ENCODE measurements at places on chromosomes 1 and 21.

GRCh38 chr1:53140451-53140850, 2.0 kb downstream of the SLC1A7 start:
- no peak for DNase-seq

DNA sequence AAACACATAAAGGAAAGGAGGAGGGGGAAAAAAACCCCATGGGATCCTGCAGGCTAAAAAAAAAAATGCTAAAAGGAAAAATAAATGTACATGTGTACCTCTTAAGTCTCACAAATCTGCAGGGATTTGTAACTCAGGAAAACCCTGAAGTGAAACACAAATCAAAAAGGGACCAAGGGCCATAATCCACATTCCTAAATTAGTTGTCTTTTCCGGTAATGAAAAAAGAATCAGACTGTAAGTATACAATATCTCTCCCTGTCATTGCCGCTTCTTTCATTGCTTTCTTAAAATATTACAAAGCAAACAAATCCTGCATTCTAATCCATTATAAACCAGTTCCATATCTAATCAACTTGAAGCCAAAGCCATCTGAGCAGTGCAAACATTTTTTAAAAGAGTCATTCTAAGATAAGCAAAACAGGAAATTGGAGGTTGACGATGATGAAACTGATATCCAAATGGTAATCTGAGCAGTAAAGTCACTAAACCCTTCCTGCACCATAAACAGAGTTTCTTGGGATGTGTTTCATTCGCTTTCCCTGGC, 58.7 kb upstream of the SIM2 start:
- DNase-seq, result no peak

DNA sequence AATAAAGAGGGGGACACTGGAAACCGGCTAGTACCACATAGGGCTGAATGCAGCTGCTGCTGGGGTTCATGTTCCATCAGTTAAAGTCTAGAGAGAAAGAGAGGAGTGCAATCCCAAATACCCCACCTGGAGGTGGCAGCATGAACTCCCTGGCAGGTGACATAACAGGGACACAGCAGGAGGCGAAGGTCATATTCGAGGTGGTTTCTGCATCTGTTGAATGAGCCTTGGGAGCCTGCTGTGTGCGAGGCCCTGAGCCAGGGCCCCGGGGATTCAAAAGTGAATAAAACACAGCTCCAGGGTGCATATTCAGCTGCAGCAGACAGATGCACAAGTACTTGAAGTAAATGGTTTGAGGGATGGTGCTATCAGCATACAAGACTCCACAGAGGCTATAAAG, 456.8 kb downstream of the SETD4 start:
- no peak for DNase-seq

DNA sequence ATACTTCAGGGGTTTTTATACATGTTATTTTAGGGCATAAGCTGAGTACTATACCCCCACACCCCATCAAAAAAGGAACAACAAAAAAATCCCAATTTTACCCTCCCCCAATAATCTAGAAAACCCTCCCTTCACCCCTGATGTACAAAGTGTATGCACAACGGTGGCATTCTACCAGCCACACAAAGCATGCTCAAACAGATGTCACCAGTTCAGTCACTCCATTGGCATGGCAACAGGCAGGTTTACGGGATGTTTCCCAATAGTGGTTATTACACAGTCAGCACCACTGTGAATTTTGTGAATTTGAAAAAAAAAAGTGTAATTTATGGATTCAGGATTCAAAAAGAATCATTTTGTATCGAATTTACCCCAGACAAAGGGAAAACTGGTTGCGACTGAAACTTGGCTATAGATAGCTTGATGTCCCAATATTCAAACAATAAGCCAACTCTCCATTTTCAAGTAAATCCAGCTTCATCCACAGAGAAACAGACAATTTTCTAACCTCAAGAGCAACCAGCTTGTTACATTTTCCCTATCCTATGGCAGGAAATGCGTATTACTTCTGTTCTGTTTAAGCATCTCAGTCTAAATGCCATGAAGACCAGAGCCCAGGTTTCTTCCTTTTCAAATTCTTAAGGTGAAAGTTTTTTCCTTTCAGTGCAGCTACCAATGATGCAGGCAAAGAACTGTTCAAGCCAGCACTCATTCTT, 34.0 kb upstream of the SLC45A3 start:
- DNase-seq, result no peak

DNA sequence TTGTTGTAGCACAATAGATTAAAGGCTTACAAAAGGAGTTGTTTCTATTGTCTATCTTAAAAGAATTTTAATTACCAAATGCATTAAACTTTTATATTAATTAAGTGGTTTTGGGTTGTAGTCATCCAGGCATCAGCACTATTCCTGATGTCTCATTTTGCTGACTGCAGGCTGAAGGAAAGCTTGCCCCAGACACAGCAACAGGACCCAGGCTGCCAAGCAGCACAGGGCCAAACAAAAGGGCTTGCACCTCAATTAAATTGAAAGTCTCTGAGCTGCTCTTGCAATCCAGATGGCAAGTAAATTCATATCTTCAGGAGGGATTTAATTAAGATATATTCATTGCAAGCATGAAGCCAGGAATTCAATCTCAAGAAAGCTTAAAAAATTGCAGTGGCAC, 80.7 kb upstream of the CHODL start:
- DNase-seq, result no peak

DNA sequence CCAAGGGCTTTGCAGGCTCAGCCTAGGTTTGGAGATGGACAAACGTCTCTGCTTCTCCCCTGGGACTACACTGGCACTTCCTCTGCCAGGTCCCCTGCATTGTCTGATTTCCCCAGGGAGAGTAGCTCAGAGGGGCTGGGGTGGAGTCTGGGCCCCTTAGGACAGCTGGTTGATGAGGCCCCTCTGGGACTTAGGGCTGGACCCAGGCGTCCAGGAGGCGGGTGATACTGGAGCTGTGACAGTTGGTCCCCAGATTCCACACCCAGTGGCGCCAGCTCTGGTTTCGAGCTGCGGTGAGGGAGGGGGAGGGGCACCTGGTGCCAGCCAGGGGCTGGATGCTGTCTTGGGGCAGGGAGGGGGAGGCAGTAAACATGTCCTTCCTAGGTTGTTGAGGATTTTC, 7.4 kb upstream of the MEX3A start:
- no peak for DNase-seq

GRCh38 chr1:8061673-8062386, 35.7 kb upstream of the ERRFI1 start:
- DNase-seq, result no peak

- DNase-seq, result no peak
Observed at GRCh38 chr1:248373761-248374160, 1.8 kb upstream of the OR2T6 start.

- DNase-seq, result no peak
Observed at GRCh38 chr1:81730881-81731280, 69.9 kb upstream of the ADGRL2 start.

- DNase-seq, result no peak
Observed at GRCh38 chr1:240189386-240189989, 97.8 kb downstream of the FMN2 start.
